Small intestine (tissue), 16 donors: ENCODE measurements at places on chromosomes 6 and 20. TPM values are rescaled to one million over a fixed set of nuclear protein-coding genes. Genes with fewer than 3 reads are reported as not detected.
A peak's percentile ranks its signal among the peaks of the same experiment; 100 is the strongest.

- no peak for DNase-seq
Observed at GRCh38 chr6:84835340-84835739, 70.9 kb upstream of the TBX18 start.

Gene ULBP3
- not detected for polyA plus RNA-seq

DNA sequence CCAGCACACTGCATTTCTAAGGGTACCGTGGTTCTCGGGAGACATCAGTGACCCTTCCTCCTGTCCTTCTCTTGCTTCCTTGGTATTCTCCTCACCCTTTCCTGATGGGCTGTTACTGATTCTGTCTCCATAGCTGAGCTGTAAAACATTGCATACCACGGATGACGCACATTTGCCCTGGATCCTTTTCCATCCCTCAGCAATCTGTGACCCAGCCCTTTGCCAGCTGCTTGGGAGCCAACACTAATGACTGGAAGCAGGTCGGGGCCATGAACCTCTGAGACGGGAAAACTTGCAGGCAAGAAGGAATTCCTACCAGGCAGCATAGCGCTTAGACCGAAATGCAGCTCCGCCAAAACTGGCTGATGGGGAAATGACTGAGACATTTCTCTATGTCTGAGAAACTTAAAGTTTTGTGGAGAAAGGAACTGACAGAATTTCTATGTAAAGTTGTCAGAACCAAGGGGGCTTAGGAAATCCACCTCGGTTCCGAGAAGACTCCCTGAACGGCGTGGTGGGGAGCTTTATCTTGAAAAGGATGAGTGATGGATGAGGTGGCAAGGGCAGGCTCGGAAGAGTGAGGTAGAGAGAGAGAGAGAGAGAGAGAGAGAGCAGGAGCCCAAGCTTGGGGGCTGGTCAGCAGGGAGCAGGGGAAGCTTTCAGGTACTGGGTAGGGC, 19.2 kb downstream of the TUBB2B start:
- no peak for DNase-seq

Gene CALHM5
- 0.43 TPM for polyA plus RNA-seq

Gene PMEPA1
- polyA plus RNA-seq, result 12.0 TPM

GRCh38 chr6:90656325-90656724, 69.5 kb upstream of the MAP3K7 start:
- no peak for DNase-seq

GRCh38 chr6:114346451-114346850, 3.6 kb upstream of the HS3ST5 start:
- no peak for DNase-seq

Gene MOXD1
- polyA plus RNA-seq, result 0.45 TPM

- peak; percentile 16 for DNase-seq
Observed at GRCh38 chr20:24303393-24304170, 165.8 kb upstream of the SYNDIG1 start.

- DNase-seq, result no peak
Observed at GRCh38 chr6:152697634-152698033, at the start of gene MYCT1. MYCT1 (plus strand) TSS chr6:152697897; CDS start chr6:152697903, 6 bp downstream.

GRCh38 chr6:109706513-109706912, 15.4 kb downstream of the FIG4 start:
- DNase-seq, result no peak

DNA sequence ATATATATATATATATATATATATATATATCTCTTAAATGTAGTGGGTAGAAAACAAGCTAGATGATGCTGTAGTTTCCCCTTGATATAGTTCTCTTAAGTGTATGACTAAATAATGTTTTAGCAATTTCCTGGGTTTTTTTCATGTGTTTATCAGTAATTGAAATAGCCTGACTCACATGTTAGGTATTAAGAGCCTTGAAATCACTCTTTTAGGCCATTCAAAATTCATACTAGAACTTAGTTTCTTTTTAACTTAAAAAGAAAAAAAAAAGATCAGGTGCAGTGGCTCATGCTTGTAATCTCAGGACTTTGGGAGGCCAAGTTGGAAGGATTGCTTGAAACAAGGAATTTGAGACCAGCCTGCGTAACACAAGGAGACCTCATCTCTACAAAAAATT, 44.1 kb downstream of the NKX2-4 start:
- DNase-seq, result no peak

GRCh38 chr6:107293350-107293749, 166.0 kb downstream of the PDSS2 start:
- DNase-seq, result no peak

GRCh38 chr20:8646716-8647115, 422.2 kb upstream of the PLCB4 start:
- no peak for DNase-seq

GRCh38 chr20:4932061-4932460, 69.2 kb downstream of the SLC23A2 start:
- DNase-seq, result no peak

DNA sequence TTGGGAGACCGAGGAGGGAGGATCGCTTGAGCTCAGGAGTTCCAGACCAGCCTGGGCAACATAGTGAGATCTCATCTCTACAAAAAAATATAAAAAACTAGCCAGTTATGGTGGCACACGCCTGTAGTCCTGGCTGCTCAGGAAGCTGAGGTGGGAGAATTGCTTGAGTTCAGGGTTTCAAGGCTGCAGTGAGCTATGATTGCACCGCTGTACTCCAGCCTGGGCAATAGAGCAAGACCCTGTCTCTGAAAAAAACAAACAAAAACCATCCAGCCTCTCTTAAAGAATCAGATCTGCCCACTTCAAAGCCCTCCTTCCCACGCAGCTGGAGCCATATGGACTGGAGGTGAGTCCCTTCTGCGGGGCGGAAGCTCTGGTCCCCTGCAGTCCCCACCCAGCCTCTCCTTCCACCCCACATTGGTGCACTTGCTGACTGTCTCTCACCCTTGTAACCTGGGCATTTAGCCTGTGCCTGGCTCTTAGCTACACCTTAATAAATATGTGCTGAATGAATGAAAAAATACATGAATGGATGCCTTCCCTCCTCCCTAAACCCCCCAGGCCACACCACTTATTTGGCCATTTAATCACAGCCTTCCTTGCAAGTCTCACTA, 7.2 kb upstream of the PARD6B start:
- no peak for DNase-seq

DNA sequence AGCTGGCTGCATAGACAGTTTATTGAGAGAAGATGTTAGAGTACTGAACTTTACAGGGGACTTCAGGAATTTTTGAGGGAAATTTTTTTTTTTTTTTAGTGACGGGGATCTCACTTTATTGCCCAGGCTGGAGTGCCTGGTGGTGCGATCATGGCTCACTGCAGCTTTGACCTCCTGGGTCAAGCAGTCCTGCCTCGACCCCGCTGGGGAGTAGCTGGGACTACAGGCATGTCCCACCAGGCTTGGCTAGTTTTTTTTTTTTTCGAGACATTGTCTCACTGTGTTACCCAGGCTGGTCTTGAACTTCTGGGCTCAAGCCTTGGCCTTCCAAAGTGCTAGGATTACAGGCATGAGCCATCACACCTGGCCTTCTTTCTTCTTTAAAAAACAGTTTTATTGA, 10.8 kb upstream of the EFCAB8 start:
- DNase-seq, result no peak

Gene EPPIN
- not detected for polyA plus RNA-seq

- DNase-seq, result no peak
Observed at GRCh38 chr6:133062696-133063306, 178.4 kb upstream of the EYA4 start.

Gene PNPLA1
- 1.3 TPM for polyA plus RNA-seq

- DNase-seq, result no peak
Observed at GRCh38 chr6:148455225-148455624, 112.6 kb downstream of the SASH1 start.

DNA sequence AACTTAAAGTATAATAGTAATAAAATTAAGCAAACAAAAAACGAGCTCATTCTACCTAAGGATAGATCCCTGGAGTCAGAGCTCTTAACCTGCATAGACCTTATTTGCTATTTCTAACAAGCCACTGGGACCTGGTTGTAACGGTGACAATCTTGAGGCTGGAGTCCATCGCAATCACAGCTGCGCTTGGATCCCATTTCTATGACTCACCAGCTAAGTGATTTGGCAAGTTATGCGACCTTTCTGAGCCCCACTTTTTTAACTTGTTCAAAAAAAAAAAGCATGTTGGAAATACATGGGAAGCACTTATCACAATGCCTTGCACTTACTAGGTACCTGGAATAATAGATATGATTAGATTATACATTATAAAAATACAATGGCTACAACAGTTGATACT, 389.5 kb upstream of the CDH4 start:
- no peak for DNase-seq

Gene LRRC1
- 35.3 TPM for polyA plus RNA-seq

DNA sequence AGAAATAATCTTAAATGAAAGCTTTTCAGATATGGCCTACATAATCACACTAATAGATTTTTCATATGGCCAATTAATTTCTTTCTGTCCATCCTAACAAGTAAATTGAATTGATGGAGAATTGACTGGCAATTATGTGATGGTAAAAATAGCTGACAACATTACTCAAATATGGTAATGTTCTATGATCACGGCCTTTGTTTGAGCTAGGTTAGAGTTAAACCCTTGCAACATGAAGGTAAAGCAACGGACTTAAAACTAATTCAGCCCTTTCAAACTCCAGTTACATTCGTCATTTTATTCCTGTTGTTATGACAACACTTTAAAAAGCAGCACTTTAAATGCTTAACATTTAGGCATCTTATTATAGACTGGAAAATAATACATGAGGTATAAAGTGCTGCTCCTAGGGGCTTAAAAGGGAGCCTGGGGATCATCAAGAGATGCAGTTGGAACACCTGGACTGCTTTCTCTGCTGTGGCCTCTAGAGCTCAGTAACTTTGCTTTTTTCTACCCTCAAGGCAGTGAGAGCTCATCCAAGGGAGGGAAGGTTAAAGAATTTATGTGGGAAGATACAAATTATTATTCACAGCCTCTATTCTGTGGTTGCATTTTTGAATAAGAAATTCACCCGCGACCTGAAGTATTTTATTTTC, 46.9 kb downstream of the RIPOR2 start:
- no peak for DNase-seq

Gene MAK
- not detected for polyA plus RNA-seq

DNA sequence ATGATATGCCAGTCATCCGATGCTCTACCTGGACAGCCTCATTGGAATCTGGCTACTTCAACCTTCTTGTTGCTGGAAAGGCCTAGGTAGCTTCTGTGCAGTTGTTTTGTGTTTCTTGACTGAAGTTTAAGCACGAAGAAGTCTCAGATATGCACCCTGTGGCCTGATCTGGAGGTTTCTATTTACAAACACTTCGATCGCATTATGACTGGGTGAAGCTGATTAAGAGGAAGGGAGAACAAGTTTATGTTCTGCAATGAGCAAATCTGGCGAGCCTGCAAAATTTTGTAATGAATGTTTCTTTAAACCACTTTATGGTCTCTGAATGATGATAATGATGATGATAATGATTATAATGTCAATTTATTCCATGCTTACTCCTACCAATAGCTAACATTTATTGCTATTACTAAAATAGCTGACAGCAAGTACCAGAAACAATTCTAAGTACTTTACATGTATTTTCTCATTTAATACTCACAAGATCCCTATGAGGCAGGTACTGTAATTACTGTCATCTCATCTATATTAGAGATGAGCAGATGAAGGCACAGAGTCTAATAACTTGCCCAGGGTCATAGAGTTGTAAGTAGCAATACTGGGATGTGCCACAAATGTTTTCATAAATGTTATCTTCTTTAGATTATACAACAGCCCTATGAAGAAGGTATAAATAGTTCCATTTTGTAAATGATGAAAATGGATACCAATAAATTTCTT, 126.1 kb upstream of the UST start:
- no peak for DNase-seq

DNA sequence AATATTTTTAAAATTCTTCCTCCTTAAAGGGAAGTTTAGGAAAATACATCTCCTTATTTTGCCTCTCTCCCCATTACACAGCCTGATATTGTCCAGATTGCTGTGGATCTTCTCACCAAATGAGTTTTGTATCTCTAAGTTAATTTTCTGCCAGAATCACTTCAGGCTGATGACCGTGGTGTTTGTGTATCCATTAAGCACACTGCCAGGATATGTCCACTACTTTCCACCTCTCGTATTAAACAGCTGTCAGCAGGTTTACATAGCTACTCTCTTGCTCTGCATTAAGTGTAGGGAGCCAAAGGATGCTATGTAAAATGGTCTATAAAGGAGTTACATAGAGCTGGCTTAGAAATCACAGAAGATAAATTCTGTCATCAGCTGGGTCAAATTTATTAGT, 201.1 kb downstream of the ZFAND3 start:
- no peak for DNase-seq

Gene NKAIN4
- polyA plus RNA-seq, result 5.9 TPM

GRCh38 chr20:33767777-33768138, 36.0 kb downstream of the ZNF341 start:
- no peak for DNase-seq

Gene BEND6
- polyA plus RNA-seq, result 0.34 TPM

Gene PLA2G7
- 3.5 TPM for polyA plus RNA-seq

Gene CCN6
- polyA plus RNA-seq, result not detected

DNA sequence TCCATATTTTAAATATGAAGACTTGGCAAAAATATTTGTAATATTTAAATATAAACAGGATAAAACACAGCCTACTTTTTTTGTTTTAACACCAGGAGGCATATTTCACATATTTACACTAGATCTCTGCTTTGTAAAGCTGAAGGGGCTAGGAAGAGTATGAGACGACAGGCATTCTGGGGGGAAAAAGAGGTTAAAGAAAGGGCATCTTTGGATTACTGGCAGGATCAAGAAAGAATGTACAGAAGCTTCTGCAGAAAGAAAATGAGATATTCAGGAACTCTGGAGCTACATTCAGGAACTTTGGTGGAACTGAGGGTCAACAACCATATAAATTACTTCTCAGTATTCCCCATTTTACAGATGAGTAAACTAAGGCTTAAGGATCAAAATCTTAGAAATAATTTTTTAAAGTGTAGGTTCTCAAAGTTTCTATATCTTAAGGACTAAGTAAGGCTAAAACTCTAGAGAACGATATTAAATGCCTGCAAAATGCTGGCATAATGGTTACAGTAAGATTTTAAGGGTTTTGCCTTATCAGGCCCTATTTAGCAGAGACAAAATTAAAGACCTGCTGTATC, 156.5 kb downstream of the CDK19 start:
- DNase-seq, result no peak

Gene RAET1L
- not detected for polyA plus RNA-seq

DNA sequence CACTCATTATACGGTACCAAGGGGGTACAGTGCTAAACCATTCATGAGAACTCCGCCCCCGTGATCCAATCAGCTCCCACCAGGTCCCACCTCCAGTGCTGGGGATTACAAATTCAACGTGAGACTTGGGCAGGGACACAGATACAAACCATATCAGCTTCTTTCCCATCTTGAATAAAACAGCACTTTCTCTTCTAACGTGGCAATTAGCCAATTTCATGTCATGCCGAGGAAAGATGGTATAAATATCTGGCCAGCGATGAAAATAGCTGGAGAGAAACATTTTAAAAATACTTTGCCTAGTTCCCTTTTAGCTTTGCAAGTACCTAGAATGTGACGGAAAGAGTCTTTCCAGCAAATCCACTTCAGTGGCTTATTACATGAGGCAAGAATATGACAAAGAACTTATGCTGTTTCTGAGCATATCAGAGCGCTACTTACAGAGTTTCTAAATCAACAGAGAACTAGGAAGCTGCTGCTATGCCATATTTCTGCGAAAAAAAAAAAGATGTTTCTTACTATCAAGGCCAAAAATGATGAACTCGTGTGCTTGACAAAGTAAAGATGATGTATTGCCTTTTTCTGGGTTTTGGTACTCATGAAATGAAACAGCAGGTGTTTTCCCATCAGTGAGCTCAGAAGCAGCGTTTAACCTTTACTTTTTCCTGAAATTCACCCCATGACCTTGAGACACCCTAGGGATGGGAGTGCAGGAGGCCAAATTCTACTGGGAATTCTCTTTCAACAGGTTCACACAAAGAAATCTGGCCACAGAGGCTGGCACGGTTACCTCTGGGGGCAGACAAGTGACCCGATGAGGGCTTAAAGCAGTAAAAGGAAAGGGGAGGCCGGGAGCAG, 37.9 kb downstream of the AGPAT4 start:
- no peak for DNase-seq
